ENCODE measurements at places on chromosomes 2 and 18.

DNA sequence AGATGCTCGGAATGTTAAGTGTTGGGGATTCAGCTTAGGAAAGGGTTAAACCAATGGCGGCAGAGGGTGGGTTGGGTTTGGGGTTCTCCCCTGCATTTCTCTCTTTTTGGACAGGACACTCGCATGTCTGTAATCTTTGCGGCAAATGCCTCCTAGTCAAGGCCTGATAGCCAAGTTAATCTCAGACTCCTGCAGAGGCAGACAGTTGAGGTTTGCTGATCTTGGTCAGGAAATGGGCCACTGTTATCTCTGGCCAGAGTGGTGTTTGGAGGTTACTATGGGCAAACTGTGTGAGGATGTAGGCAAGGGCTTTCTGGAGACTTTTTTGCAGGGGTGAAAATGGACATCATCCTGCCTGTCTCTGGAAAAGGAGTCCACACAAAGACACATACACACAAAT is 188.8 kb downstream of the SETBP1 start:
- DNase-seq: no peak

GRCh38 chr2:112566104-112566503 is 18.3 kb upstream of the CHCHD5 start:
- DNase-seq: no peak

- DNase-seq: no peak
Observed at GRCh38 chr18:62625019-62625418, 90.3 kb upstream of the PHLPP1 start.

- no peak for DNase-seq
Observed at GRCh38 chr18:63686871-63687270, 15.9 kb upstream of the SERPINB11 start.

DNA sequence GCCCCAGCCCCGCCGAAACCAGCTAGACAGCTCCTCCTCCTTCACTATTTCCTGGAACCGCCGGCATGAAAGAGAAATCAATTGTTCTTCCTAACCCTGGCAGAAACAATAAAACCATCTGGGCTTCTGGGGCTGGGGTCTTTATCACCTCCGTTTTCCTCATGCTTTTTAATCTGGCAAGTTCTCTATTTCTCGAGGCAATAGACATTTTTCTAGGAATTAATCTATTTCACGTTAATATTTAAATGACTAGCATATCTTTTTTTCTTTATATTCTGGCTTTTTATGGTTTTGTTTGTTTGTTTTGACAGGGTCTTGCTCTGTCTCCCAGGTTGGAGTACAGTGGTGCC is 1.4 kb upstream of the KIF1A start:
- DNase-seq: no peak

GRCh38 chr2:195407783-195408182 is 249.2 kb upstream of the SLC39A10 start:
- DNase-seq: no peak
